ENCODE measurements at places on chromosomes 16 and 17.

- no peak for DNase-seq
Measured at GRCh38 chr17:62807812-62808575, at the start of gene MARCHF10. TSS of gene MARCHF10 (minus strand) at chr17:62808314. CDS start at chr17:62801735, 6,579 bp downstream.

- DNase-seq: no peak
Measured at GRCh38 chr17:37562016-37562745, 47.0 kb downstream of the SYNRG start.

- DNase-seq: no peak
Measured at GRCh38 chr16:81376880-81377279, 62.1 kb downstream of the GAN start.

GRCh38 chr17:55693254-55694216 is 29.1 kb downstream of the TMEM100 start:
- no peak for DNase-seq

DNA sequence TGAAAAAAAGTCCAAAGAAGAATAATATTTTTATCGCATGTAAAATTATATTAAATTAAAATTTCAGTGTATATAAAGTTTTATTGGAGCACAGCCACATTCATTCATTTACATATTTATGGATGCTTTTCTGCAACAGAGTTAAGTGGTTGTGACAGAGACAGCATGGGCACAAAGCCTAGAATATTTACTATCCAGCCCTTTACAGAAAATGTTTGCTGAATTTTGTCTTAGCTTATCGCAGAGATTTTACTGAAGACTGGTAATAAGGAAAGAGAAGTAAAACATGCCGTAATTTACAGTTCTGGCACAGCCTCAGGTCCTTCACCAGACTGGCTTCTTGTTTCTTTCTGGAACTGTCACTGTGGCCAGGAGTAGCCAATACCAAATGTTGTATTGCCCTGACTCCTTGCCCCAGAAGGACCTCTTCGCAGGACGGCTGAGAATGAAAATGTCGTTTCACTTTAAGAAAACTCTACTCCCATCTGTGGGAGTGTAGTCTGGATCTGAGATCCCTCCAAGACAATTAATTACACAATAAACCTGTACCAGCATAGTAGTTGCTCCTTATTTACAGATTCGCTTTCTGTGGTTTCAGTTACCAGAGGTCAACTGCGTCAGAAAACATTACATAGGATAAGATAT is 94.9 kb upstream of the GOT2 start:
- DNase-seq: no peak

DNA sequence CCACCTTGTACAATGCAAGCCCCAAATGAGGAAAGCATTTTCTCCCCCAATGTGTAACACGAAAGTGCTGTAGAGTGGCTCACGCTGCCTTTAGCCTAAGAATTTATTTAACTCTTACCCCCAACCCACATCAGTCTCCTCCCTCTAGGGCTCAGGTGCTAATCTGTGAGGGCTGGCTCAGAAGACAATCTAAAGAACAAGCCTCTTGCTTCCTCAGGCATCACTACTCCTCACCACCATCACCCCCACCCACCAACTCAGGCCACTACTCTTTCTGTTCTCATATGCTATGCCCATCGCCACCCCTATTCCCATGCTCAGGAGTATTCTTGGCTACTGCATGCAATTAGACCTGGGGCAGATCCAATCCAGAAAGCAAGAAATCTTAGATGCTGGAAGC is 3.9 kb upstream of the CCL2 start:
- no peak for DNase-seq

GRCh38 chr17:29303386-29303785 is 9.4 kb upstream of the NUFIP2 start:
- no peak for DNase-seq

DNA sequence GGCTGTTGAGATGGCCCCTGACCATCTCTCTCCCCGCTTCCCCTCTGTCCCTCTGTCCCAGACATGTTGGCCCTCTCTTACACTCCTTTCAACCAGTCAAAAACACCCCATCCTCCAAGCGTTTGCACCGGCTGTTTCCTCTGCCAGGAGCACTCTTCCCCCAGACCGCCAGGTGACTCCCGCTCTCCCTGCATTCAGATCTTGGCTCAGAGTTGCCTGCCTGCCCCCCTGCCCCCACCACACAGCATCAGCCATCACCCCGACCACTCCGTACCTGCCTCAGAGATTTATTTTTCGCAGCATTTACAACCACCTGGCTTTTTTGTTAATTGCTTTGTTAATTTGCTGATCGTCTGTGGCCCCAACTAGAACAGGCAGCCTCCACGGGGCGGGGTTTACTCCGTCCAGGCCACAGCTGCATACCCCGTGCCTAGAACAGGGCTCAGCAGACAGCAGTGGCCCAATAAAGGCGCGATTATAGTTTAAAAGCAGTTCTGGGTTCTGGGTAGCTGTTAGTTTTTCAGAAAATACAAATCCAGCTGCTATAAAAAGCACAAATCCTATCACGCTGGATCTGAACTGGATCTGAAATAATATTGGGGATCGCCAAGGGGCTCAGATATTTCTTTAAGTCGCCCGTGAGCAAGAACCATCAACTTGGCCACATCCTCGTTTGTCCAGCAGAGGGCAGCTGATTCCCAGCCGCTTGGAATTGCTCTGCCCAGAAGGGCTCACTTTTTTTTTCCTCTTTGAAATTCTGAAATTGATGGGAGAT is 173.6 kb downstream of the IRF8 start:
- DNase-seq: peak; percentile 0
